ENCODE measurements at places on chromosomes 2 and 18. TPM values are rescaled to one million over a fixed set of nuclear protein-coding genes. Genes with fewer than 3 reads are reported as not detected.

The DYNC1I2 gene
- 82.6 TPM for total RNA-seq

The IL37 gene
- total RNA-seq: not detected

The C2orf80 gene
- not detected for total RNA-seq

The DNAJC27 gene
- total RNA-seq: 6.9 TPM

The PSMA8 gene
- total RNA-seq: not detected
